ENCODE measurements at places on chromosomes 4 and X. TPM values are rescaled to one million over a fixed set of nuclear protein-coding genes. Genes with fewer than 3 reads are reported as not detected.

The ZAR1 gene
- not detected for polyA plus RNA-seq

The ODAPH gene
- 0.59 TPM for polyA plus RNA-seq

The MBNL3 gene
- 6.9 TPM for polyA plus RNA-seq

- no peak overlapping the region for H3K4me3 ChIP-seq
- no peak for DNase-seq
- no peak overlapping the region for H3K27ac ChIP-seq
- H3K4me1 ChIP-seq = no peaks in the 10 kb centered on the region
These were observed 194.8 kb downstream of the CHRDL1 start for GRCh38 chrX:110600745-110601310.

GRCh38 chr4:3634894-3635820 lies 102.9 kb upstream of the LRPAP1 start:
- no peaks in the 10 kb centered on the region for H3K36me3 ChIP-seq
- H3K27ac ChIP-seq = no peak overlapping the region
- no peak for DNase-seq
- no peak overlapping the region for H3K4me3 ChIP-seq
